ENCODE measurements at places on chromosomes 2 and 18.
A peak's percentile ranks its signal among the peaks of the same experiment; 100 is the strongest.

DNA sequence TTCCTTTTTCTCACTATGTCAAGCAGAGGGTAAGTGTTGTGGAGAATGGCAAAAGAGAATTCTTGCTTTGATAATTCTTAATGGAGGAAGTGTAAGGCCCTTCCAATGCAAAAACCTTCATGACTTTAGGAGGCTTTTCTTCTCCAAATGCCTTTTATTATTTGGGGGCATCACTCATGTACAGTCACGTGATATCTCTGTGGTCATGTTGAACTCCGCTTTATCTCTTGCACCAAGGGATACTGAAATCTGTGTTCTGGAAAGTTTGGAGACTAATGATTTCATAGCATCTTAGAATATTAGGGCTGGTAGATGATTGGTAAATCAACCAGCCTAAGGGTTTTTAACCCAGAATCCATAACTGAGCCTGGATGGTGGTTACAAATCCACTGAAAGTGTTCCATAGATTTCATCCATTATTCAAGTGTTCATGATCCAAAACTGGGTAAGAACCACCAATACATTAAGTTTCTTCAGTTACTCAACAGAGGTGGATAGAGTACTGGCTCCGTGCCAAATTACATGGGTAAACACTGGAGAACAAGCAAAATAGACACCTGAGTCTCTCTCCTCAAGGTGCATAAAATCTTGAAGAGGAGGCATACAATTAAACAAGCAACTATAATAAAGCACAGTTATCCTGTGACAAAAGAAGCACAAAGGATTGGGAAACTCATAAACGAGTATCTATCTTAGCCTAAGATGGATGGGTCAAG, 169.6 kb upstream of the EPHA4 start:
- no peak for DNase-seq

GRCh38 chr2:240566203-240567136, 1.8 kb upstream of the RNPEPL1 start:
- peak; percentile 96 for DNase-seq

DNA sequence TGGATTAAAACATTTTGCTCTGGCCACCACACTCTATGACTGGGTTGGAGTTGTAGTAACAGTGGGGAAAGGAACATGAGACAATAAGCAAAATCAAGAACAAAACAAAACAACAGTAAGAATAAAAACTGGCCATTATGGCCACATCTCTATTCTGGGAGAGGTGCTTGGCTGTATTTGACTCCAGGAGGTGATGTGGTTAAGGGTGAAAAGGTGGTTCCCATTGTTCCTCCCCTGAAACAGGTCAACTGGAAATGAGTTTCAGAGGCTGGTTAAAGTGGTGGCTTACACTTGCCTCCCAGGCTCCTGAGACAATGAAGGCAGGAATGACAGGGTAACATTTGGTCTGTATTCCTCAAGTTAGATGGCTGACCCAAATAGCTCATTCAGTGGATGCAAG, 67.3 kb upstream of the FANCL start:
- no peak for DNase-seq

DNA sequence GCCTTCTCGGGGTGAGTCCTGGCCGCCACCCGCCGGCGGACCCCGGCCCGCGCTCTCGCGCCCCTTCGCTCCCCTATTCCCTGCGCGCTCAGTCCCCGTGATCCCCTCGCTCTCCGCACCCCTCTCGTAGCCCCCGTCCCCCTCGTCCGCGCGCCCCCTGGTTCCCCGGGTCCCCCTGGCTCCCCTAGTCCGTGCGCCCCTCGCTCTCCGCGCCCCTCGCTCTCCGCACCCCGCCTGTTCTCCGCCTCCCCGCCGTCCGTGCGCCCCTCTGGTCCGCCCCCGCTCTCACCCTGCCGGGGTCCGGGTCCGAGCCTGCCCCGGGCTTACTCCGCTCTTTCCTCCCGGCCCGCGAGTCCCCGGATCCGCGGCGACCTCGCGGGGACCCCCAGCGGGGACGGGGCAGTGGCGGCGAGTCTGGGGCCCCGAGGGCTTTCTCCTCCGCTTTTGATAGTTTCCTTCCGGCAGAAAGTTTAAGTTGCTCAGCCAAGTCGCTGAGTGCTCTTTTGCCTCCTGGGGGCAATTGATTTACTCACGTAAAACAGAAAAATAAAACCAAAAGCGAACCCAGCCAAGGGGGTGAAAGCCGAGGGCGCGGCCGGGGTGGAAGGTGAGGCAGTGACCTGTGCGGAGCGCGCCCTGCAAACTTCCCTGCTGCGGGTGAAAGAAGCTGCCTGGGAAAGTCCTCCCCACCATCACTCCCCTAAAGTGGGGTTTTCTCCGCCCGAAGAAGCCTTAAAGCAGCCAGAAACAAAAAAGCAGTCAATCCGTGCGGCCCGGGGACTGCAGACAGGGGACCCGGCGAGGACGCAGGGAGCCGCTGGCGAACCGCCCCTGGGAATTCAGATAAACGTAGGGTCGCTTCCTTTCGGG, 568 bp downstream of the RAB31 start:
- peak; percentile 71 for DNase-seq

- DNase-seq: no peak
Measured at GRCh38 chr2:120870467-120870788, 134.8 kb downstream of the GLI2 start.

GRCh38 chr2:24158131-24158530, 16.7 kb upstream of the FAM228A start:
- DNase-seq: no peak

DNA sequence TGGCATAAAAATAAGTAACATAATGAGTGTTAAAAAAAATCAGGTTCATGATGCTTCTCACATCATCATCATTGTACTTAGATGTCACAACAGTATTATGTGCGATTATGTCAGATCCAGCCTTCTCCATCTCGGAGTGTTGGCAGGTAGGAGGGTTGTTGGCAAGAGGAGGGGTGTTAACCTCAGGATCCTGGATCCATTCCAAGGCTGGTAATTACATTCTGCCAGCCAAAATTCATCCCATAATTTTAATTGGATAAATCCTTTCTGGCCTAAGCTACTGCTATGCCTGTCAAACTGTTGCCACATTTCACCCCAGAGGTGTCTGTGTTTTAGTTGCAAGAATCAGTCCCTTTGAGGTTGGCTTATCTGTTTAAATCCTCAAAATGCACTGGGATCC, 891 bp upstream of the FTCDNL1 start:
- no peak for DNase-seq

- DNase-seq: peak; percentile 91
Measured at GRCh38 chr2:71157124-71157793, 26.8 kb downstream of the MPHOSPH10 start.

- no peak for DNase-seq
Measured at GRCh38 chr2:145654746-145655145, 1134.8 kb upstream of the ZEB2 start.

GRCh38 chr2:38794235-38794946, 16.4 kb downstream of the GEMIN6 start:
- no peak for DNase-seq

DNA sequence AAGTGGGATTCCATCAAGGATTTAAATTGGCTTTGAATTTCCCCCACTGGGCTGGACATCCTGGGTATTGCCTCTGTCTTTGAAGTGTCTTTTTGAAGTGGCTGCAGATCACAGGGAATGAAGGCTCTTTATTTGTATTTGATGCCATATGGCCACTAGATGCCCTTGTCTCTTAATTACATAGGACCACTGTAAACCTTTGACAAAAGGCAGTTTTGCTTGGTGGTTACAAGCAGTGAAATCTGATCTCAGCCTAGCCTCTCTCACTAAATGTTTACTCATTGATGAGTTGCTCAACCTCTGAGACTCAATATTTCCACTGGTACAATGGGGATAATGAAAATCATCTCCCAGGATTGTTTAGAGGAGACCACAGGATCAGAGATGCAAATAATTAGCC, 102.2 kb downstream of the INSIG2 start:
- no peak for DNase-seq

GRCh38 chr2:48148841-48149430, 242.6 kb upstream of the FBXO11 start:
- DNase-seq: no peak

DNA sequence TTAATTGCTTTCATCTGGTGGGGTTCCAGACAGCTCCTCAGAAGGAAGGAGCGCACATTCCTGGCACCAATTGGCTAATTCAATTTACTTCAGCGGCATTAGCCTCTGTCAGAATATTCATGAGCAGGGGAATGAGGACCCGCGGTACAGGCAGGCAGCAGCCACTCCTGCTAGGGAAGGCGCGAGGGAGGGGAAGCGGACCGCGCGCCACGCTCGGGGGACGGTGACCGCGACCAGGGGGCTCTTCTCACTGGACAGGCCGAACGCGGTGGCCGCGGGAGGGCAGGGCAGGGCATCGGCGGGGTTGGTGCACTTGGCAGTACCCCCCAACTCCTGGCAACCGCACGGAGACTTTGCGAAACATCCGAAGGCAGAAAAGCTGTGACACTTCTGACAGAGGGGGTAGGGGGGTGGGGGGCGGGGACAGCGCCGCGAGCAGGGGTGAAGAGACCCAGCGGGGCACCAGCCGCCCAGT, at the start of gene CDH20:
Gene CDH20, plus strand, starts transcription at position 160 of the 475 bp plus-strand sequence.
- DNase-seq: peak; percentile 76

- DNase-seq: no peak
Measured at GRCh38 chr2:15435474-15435873, 125.7 kb downstream of the NBAS start.

Data from H7 (cell line).